ENCODE measurements at places on chromosomes 7 and 10. TPM values are rescaled to one million over a fixed set of nuclear protein-coding genes. Genes with fewer than 3 reads are reported as not detected.

The CPN1 gene
- not detected for total RNA-seq

The SLC18A2 gene
- total RNA-seq: not detected

The EIF5AL1 gene
- total RNA-seq: 0.16 TPM

DNA sequence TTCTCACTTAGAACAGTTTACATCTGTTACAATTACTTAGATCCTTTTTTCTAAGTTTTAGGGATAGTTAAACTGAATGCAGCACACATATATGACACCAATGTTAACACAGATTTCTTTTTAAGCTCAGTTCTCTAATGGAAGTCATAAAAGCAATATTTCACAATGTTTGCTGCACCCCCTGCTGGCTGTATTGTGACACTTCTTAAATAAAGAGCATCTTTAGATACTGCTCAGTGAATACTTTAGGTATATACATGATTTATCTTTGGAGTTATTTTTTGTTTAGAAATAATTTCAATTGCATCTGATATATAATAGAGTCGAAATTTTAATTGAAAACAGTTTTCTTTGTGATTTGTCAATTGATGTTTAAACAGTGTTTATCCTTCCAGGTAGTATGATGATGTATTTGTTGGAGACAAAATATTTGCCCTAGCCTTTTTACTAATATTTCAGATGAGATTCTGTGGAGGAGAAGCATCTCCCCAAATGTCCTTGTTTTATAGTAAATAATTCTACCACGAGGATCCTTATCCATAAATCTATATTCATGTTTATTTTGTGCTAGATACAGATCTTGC, 174.4 kb downstream of the ST7 start:
- DNase-seq: no peak

- DNase-seq: no peak
Observed at GRCh38 chr7:7810380-7810779, 92.0 kb upstream of the RPA3 start.

DNA sequence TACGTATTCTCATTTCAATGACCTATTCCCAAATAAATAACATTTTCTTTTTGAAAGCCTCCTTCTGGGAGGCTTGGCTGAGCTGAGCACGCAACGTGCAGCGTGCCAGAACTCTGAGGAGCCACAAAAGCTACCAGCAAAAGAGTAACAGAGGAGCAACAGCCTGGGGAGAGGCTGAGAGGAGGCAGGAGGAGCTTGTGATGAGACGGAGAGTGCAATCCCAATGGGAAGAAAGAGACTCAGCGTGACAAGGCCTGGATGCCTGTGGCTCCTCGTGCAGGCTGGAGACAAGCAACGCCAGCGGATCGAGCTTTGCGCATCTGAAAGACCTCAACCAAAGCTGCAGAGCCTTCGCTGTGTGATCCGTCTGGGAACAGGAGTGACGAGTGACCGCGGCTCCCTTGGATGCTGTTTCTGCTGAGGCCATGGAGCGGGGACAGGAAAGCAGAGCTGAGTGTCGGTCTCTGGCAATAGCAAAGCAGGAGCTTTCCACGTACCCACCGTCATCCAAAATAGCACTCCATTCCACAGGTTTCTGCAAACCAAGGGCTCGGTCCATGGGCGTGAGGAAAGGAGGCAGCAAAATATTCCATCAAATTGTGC, 171.7 kb upstream of the PFKP start:
- DNase-seq: no peak

DNA sequence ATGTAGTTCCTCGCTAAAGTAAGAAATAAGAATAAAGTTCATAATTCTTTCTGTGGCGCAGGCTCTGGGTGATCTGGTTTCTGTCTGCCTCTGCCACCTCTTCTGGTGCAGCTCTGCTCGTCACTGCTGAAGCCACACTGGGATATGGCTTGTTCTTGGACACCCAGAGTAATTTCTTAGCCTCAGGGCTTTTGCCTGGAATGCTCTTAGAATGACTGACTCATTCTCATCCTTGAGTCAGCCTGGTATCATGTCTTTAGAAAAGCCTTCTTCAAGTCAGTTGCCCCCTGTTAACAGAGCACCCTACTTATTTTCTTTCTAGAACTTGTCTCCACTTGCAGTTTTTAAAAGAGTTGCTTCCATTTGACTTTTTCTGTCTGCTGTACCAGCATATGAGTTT, 2.0 kb downstream of the ZSCAN25 start:
- no peak for DNase-seq

Data from occipital lobe (tissue), 3 donors.